ENCODE measurements at places on chromosomes 11 and 22. TPM values are rescaled to one million over a fixed set of nuclear protein-coding genes. Genes with fewer than 3 reads are reported as not detected.

GRCh38 chr11:101061606-101062005 lies 68.0 kb downstream of the PGR start:
- DNase-seq: no peak

Gene KDELR3
- total RNA-seq: not detected

- DNase-seq: peak; percentile 62
Measured at GRCh38 chr11:66291706-66292542, at the start of gene TMEM151A. TSS of gene TMEM151A (plus strand) at chr11:66291894. CDS start at chr11:66292014, 120 bp downstream.

DNA sequence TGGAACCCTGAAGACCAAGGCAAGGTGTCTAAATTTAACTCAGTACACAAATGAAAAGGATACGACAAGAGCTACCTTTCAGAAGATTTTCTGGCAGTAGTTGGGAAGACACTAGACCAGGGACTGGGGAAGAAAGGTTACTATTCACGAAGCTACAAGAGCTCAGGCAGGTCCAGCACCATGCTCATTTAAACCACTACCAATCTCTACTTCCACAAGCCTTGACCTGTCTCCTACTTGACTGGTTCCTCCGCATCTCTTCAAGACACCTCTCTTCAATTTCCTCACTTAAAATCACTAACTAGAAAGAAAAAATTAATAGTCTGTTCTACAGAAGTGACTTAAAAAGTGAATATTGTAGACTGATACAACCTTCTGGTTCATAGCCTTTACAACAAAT lies 22.9 kb downstream of the TCF20 start:
- no peak for DNase-seq

GRCh38 chr11:44199298-44199697 lies 103.8 kb downstream of the EXT2 start:
- DNase-seq: no peak

- DNase-seq: no peak
Measured at GRCh38 chr11:115377882-115378296, 126.3 kb downstream of the CADM1 start.

DNA sequence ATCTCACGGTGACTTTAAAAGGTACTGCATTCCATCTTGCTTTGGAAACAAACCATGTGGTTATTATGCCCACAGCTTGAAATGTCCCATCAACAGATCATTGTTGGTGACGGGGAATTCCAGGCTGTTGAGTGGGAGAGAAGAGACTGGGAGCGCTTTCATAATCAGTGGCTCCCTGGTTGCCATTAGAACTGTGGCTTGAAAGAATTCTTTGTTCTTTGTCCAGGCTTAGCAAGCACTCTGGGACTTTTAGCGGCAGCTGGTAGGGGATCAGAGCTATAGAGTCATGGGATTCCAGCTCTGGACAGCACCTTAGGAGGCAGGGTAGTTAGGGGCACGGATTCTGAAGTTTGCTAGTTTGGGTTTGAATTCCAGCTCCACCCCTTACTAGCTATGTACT lies 22.0 kb downstream of the MMP20 start:
- no peak for DNase-seq

GRCh38 chr11:31652528-31652927 lies 143.0 kb downstream of the ELP4 start:
- no peak for DNase-seq

DNA sequence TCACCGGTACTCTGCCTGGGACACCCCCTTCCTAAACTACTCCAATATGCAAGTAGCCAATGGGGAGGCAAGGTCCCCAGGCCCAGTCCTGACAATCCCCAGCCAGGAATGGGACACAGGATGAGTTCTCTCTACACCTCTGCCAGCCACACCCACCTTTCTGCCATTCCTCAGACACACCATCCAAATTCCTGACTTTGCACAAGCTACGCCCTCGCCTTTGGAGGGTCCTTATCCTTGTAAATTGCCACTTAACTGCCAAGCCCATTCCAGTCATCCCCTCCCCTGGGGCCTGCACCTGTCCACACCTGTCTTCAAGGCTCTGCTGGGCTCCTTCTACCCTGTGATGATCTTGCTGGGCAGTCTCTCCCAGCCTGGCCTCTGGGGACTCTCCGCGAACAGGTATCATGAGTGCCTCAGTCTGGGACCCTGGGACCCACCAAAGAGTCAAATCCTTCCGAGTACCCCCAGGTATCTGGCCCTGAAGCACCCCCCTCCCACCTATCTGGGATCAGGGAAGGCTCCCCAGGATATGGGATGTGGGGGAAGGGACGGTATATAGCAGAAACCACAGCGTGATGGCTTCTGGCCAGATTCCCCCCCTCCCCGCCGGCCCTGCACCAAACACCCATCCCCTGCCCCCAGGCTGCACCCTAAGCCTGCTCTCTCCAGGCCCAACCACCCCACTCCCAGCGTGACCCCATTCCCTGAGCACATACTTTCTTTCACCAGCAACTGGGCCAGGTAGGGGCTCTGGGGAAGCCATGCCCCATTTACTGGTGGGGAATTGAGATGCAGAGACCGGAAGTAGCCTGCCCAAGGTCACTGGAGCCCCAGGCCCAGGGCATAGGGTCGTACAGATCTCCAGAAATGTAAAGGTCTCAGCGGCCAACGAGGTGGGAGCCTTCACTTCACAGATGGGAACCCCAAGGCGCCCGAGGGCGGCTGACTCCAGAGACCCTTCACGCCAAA lies 806 bp downstream of the ARAP1 start:
- DNase-seq: no peak

DNA sequence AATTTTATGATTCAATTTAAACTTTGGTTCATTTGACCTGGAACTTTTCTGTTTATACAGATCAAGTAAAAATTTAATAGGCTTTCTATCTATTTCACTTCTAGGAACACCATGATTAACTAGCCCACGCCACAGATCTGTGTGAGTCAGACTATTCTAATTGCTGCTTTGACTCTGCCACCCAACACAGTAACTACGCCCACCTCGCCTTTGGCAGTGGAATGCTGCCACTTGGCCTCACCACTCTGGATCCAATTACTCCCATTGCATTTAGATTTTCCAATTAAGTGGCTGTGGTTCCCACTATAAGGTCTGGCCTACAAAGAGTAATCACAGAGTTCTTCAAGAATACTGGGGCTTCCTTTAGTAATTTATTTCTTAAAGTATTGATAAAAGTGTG lies 46.6 kb upstream of the LIN7C start:
- no peak for DNase-seq

DNA sequence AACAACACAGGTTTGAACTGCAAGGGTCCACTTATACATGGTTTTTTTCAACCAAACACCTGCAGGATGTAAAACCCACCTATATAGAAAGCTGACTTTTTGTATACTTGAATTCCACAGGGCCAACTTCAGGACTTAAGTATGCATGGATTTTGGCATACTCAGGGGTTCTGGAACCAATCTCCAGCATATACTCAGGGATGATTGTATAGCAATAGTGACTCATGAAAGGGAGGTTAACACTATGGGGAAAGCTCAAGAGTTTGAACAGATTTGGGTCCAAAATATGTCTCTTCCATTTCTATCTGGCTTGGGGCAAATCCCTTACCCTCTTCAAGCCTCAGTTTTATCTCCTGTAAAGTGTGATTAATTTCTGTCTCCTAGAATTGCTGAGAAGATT lies 94.9 kb downstream of the MICAL2 start:
- no peak for DNase-seq

Gene CCDC15
- 1.8 TPM for total RNA-seq

- DNase-seq: no peak
Measured at GRCh38 chr11:43693731-43694130, 13.2 kb downstream of the HSD17B12 start.

DNA sequence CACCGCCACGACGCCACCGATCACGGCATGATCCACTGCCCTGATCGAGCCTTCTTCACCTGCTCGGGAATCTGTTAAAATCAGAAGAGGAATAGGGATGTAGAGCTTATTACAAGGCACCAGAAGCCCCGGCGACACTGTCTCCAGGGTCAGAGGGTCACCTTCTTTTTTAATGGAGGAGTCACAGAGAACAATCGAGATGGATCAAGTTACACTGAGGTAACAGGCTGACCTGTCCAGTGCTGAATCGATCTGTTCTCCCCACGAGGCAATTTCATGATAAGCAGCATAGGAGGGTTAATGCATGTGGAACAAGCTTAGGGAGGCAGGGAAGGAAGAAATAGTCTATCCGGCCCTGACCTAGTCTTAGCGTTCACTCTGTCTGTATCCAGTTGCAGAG lies 325.5 kb downstream of the CADM1 start:
- DNase-seq: no peak

DNA sequence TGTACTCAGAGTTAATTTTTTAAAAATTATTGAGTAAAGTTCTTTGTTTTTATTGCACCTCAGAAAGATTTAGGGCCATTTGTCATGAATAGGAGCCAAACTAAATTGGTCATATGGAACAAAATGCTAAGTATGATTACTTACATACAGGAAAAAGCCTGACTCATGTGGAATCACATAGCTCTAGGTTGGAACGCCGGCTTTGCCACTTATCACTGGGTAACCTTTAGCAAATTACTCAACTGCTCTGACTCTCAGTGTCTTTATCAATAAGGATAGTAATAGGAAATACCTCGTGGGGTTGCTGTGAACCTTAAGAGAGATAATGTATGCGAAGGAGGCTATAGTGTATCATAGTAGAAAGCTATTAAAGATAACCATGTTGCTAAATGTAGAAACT lies 638.5 kb downstream of the NELL1 start:
- DNase-seq: no peak

Gene SRSF8
- total RNA-seq: 64.2 TPM

DNA sequence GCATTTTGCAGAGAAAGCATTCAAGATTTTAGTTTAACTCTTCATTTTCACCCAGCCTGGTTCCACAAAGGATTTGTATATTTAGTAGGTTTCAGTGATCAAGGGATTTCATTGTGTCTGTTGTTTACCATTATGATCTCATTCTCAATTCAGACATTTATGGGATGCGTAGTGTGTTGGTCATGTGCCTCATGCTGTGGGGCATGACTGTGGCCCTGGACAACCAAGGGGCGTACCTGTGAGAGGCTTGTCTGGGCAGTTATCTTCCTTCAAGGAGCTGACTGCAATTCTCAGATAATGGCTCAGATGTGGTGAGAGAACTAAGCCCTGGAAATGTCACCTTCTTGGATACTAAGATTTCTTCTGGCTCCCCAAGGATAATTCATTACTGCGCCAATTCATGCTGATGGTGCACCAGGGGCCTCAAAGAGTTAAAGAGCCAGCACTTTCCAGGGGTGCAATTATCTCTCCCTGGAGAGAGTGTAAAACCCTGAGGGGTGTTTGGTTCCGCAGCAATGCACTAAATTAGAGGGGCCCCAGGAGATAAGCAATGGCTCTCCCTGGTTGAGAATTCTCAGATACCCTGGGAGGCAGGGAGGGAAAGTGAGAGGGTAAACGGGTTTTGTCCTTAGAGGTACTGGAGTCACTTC lies 32.2 kb downstream of the SLC6A5 start:
- DNase-seq: no peak

- DNase-seq: no peak
Measured at GRCh38 chr11:2135018-2135569, 4.1 kb downstream of the IGF2 start.

GRCh38 chr11:94826415-94826814 lies 58.3 kb downstream of the AMOTL1 start:
- DNase-seq: no peak

Data from B cell (primary cell).